ENCODE measurements at places on chromosomes 16 and 17. TPM values are rescaled to one million over a fixed set of nuclear protein-coding genes. Genes with fewer than 3 reads are reported as not detected.

Gene MYLK3
- total RNA-seq = 0.76 TPM

Gene SLC16A5
- 61.7 TPM for total RNA-seq

Gene TEKT1
- 4.2 TPM for total RNA-seq

Gene PLA2G10
- total RNA-seq = 4.2 TPM

Gene ASB16
- not detected for total RNA-seq

Gene ALKBH5
- total RNA-seq = 112 TPM

Gene KCNH4
- not detected for total RNA-seq

Gene SHBG
- total RNA-seq = not detected

Gene CCL7
- total RNA-seq = not detected

Gene IRX3
- total RNA-seq = 56.8 TPM

Gene NT5C3B
- 37.4 TPM for total RNA-seq

Gene MYH8
- total RNA-seq = not detected

Gene ARHGDIG
- 0.91 TPM for total RNA-seq

Gene PAGR1
- 22.6 TPM for total RNA-seq

Gene PRSS21
- not detected for total RNA-seq

Gene EVPL
- 64.0 TPM for total RNA-seq

Gene CACNG1
- not detected for total RNA-seq

Gene RASL10B
- 1.4 TPM for total RNA-seq

Gene PSMB10
- total RNA-seq = 58.0 TPM

Gene CCR7
- total RNA-seq = 1.2 TPM

Gene YBX2
- total RNA-seq = 1.5 TPM

Gene TBC1D3L
- total RNA-seq = 9.4 TPM

Gene SEZ6L2
- total RNA-seq = 10.2 TPM

Gene ZSCAN10
- 0.17 TPM for total RNA-seq

Gene GRIN2C
- total RNA-seq = not detected

Gene MILR1
- total RNA-seq = 11.5 TPM

Gene KRT36
- not detected for total RNA-seq

Data from upper lobe of left lung (tissue), 6 donors.